GM23338 (cell line): ENCODE measurements at places on chromosomes 13 and 19. TPM values are rescaled to one million over a fixed set of nuclear protein-coding genes. Genes with fewer than 3 reads are reported as not detected.
A peak's percentile ranks its signal among the peaks of the same experiment; 100 is the strongest.

Gene ZNF497
- total RNA-seq, result 1.0 and 2.0 TPM in 2 replicates

Gene LYL1
- 0.47 and 2.2 TPM in 2 replicates for total RNA-seq

Gene MYBPC2
- 3.8 and 4.2 TPM in 2 replicates for total RNA-seq

- H3K4me1 ChIP-seq, result no peaks in the 10 kb centered on the region
- no peak overlapping the region for H3K27ac ChIP-seq
- no peaks in the 10 kb centered on the region for H3K36me3 ChIP-seq
- no peak for DNase-seq
- no peaks in the 10 kb centered on the region for H3K27me3 ChIP-seq
Measured at GRCh38 chr13:67574320-67575233, 344.4 kb upstream of the PCDH9 start.

DNA sequence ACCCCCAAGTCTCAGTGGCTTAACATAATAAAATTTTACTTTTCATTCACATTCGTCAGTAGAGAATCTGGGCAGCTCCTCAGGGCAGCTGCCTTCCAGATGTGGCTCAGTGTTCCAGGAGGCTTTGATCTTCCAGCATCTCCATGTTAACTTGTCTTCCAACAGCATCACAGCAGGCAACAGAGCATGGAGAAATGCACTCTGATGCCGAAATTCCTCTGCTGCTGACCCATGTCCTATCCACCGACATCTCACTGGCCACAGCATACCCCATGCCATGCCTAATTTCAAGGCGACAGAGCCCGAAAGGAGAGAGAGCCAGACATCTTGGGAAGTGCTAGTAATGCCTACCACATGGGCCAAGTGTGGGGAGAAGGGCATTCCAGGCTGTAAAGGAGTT is 64.9 kb upstream of the MEDAG start:
- H3K4me3 ChIP-seq, result no peak overlapping the region
- H3K4me1 ChIP-seq, result no peaks in the 10 kb centered on the region
- H3K27me3 ChIP-seq, result no peaks in the 10 kb centered on the region
- H3K27ac ChIP-seq, result no peak overlapping the region
- DNase-seq, result no peak

DNA sequence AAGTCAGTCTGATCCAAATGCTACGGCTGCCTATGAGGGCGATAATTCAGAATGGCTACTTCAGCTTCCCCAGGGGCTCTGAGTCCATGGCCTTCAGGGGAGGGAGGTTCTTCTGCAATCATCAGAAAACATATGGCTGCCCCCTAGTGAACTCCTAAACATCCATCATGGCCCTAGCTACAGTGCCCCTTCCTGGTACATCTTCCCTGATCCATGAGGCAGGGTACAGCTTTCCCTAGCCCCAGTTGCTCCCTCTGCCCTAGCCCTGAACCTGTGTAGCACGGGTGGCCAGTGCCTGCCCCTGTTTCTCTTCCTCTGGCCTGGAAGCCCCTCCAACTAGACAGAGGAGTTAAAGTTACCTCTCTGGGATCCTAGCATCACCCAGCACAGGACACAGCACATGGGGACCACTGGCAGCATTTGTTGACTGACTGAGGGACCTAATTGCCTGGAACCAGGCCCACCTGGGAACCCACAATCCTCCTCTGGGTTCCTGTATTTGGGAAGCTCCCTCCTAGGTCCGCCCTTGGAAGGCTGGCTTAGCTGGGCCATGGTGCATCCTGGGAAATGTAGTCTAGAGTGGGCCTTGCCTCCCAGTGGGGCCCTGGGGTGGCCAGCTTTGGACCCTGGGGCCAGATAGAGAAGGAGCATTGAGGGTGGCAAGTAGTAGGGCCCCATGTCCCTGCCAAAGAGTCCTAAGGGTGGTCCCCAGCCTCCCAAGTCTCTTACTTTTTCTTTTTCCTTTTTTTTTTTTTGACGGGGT is 17.7 kb upstream of the SEMA6B start:
- H3K4me1 ChIP-seq, result peaks cover 22% of the 10 kb centered on the region
- H3K4me3 ChIP-seq, result no peak overlapping the region
- DNase-seq, result peak; percentile 69
- no peaks in the 10 kb centered on the region for H3K36me3 ChIP-seq
- H3K27ac ChIP-seq, result no peak overlapping the region

GRCh38 chr19:11418549-11419506 is at the start of gene RGL3:
Gene RGL3 (minus strand): TSS chr19:11419314. CDS start chr19:11419278, 36 bp downstream.
- H3K4me3 ChIP-seq, result peak within 1 kb of the TSS; percentile 97
- DNase-seq, result peak; percentile 95
- H3K36me3 ChIP-seq, result no peaks in the 10 kb centered on the region
- H3K4me1 ChIP-seq, result peaks cover 33% of the 10 kb centered on the region
- peak within 1 kb of the TSS; percentile 96 for H3K27ac ChIP-seq
- H3K27me3 ChIP-seq, result peaks cover 33% of the 10 kb centered on the region

GRCh38 chr19:47419789-47420188 is 462 bp upstream of the MEIS3 start:
- peak overlapping the region; percentile 91 for H3K4me3 ChIP-seq
- H3K36me3 ChIP-seq, result no peaks in the 10 kb centered on the region
- DNase-seq, result no peak
- peaks cover 89% of the 10 kb centered on the region for H3K27me3 ChIP-seq
- H3K4me1 ChIP-seq, result peaks cover 43% of the 10 kb centered on the region

DNA sequence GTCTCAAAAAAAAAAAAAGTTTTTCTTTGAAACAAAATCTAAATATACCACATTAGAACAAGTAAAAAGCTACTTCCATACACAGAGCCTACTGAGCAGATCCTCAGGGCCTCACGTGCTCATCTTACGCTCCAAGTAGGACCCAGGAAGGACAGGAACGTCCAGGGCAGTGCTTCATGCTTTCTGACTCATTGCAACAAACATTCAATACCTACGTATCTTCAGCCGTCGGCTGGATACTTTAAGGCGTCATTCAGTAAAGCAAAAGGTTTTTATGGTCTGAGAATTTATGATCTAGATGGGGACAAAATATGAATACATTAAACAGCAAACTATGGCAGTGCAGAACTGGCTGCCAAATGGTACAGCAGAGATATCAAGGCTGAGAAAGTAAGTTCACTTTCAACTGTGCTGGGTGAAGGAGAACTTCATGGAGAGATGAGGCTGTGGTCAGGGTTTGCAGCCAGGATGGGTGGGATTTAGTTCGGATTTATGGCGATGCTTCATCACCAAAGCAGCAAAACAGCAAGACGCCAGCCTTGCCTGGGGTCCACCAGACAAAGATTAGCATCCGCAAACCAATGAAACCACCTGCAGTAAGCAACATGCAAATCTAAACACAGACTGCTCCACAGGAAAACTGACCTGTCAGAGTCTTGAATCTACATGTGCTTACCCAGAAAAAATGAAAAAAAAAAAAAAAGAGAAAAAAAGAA is 20.5 kb downstream of the CARS2 start:
- H3K27me3 ChIP-seq, result no peaks in the 10 kb centered on the region
- no peak overlapping the region for H3K4me3 ChIP-seq
- H3K27ac ChIP-seq, result no peak overlapping the region
- no peak for DNase-seq
- peaks cover 23% of the 10 kb centered on the region; the same call in 1 of the 2 replicates for H3K36me3 ChIP-seq

- no peaks in the 10 kb centered on the region for H3K36me3 ChIP-seq
- no peaks in the 10 kb centered on the region for H3K4me1 ChIP-seq
- DNase-seq, result no peak
- no peak overlapping the region for H3K27ac ChIP-seq
- no peaks in the 10 kb centered on the region for H3K27me3 ChIP-seq
- H3K4me3 ChIP-seq, result no peak overlapping the region
Measured at GRCh38 chr13:43942286-43942685, 62.6 kb downstream of the LACC1 start.

DNA sequence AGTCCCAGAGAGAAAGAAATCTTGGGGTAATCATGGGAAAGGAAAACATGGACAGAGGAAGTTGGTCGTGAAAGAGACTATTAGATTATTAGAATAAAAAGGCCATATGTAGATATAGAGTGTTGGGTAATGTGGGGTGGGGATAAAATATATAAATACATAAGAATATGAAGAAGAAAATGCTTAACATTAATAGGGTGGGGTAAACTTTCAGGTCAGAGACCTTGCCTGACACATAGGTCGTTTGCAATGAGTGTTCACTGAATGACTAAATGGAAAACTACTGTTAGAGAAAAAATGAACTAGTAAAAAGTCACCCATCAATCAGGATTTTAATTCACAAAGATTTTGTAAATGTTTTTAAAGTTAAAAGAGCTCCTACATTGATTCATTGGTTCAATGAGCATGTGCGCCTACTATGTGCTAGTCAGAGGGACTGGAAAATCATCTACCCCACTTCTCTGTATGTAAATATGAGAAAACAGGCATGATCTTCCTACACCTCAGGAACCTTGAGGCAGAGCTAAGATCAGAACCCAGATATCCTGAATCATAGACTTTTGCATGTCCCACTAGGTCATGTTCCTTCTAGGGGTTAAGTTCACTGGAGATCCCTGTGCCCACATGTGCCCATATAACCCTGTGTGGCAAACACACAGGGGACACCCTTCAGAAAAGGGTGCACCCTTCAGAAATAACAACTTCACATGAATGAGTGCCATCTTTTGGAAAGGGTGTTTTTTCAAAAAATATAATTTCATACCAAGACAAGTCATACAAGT is 24.6 kb upstream of the KLF12 start:
- DNase-seq, result no peak
- no peak overlapping the region for H3K27ac ChIP-seq
- H3K4me3 ChIP-seq, result no peak overlapping the region
- H3K4me1 ChIP-seq, result peaks cover 3% of the 10 kb centered on the region; the same call in 1 of the 2 replicates
- no peaks in the 10 kb centered on the region for H3K27me3 ChIP-seq

GRCh38 chr19:51101171-51101865 is 6.9 kb downstream of the CTU1 start:
- H3K4me3 ChIP-seq, result no peak overlapping the region
- H3K27me3 ChIP-seq, result no peaks in the 10 kb centered on the region; the same call in 1 of the 2 replicates
- peaks cover 7% of the 10 kb centered on the region; the same call in 1 of the 2 replicates for H3K4me1 ChIP-seq
- no peak overlapping the region for H3K27ac ChIP-seq

GRCh38 chr19:49690079-49690655 is 749 bp upstream of the CPT1C start:
- no peaks in the 10 kb centered on the region for H3K27me3 ChIP-seq
- peaks cover 5% of the 10 kb centered on the region for H3K36me3 ChIP-seq
- H3K4me3 ChIP-seq, result peak overlapping the region; percentile 97
- H3K27ac ChIP-seq, result peak overlapping the region; percentile 76; the same call in 1 of the 2 replicates

DNA sequence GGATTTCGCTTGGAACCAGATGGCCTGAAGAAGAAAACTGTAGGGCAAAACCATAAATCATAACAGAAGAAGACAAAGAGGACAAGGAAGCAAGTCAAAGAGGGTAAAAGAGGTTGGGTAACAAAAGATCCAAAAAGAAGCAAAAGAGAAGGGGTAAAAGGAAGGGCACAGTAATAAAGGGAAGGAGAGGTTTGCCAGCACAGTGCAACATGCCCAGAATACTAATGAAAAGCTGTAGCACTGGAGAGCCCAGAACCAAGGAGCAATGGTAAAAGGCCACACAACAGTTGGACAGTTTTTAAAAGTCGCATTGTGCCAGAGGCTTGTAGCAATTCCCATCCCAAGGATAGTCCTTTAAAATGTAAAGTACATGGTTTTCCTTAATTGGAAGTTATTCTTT is 506.6 kb downstream of the PCDH9 start:
- DNase-seq, result no peak
- H3K36me3 ChIP-seq, result no peaks in the 10 kb centered on the region
- no peak overlapping the region for H3K27ac ChIP-seq
- H3K27me3 ChIP-seq, result no peaks in the 10 kb centered on the region

DNA sequence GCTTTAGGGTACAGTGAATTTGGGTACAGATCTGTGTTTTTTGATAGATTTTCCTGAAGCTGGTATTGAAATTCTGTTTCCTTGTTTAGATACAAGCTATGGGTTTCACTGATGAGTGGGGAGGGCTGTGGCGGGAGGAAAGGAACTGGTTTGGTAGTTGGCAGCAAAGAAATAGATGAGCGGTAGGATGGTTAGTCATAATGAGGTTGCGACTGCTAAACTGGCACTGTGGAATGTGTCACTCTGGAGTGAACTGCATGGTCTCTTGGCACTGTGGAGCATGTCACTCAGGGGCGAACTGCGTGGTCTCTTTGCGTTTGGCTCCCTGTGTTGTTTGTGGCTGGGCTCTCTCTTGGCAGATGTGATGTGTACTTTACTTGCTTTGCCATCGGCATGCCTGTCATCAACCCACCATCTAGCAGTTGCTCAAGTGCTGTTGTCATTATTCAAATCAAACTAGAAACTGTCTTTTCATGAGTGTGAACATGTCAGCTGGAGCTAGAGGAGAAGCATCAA is 82.1 kb downstream of the ATP8A2 start:
- H3K27me3 ChIP-seq, result no peaks in the 10 kb centered on the region
- H3K36me3 ChIP-seq, result no peaks in the 10 kb centered on the region
- no peaks in the 10 kb centered on the region for H3K4me1 ChIP-seq
- no peak overlapping the region for H3K4me3 ChIP-seq
- no peak overlapping the region for H3K27ac ChIP-seq

GRCh38 chr19:11194656-11195558 is 2.4 kb downstream of the KANK2 start:
- no peak overlapping the region for H3K27ac ChIP-seq
- H3K4me1 ChIP-seq, result peaks cover 8% of the 10 kb centered on the region; the same call in 1 of the 2 replicates
- no peaks in the 10 kb centered on the region for H3K27me3 ChIP-seq
- no peak for DNase-seq
- no peaks in the 10 kb centered on the region; the same call in 1 of the 2 replicates for H3K36me3 ChIP-seq

DNA sequence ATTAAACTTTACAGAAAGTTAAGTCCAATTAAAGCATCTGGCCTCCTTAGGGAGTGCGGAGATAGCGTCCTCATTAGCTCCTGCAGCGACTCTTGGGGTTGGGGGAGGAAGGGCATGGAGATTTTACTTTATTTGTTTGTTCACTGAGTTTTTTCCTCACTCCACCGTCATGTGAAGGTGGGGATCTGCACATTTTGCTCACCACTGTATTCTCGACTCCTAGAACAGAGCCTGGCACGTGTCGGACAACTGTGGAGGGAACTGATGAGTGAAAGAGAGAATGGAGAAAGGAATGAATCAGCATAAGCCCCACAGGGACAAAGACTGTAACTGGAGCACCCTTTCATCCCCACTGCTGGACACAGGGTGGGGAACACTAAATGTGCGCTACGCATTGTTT is 205.1 kb upstream of the TSHZ3 start:
- no peaks in the 10 kb centered on the region; the same call in 1 of the 2 replicates for H3K4me1 ChIP-seq
- no peaks in the 10 kb centered on the region for H3K27me3 ChIP-seq
- H3K27ac ChIP-seq, result no peak overlapping the region
- no peak for DNase-seq
- H3K4me3 ChIP-seq, result no peak overlapping the region

DNA sequence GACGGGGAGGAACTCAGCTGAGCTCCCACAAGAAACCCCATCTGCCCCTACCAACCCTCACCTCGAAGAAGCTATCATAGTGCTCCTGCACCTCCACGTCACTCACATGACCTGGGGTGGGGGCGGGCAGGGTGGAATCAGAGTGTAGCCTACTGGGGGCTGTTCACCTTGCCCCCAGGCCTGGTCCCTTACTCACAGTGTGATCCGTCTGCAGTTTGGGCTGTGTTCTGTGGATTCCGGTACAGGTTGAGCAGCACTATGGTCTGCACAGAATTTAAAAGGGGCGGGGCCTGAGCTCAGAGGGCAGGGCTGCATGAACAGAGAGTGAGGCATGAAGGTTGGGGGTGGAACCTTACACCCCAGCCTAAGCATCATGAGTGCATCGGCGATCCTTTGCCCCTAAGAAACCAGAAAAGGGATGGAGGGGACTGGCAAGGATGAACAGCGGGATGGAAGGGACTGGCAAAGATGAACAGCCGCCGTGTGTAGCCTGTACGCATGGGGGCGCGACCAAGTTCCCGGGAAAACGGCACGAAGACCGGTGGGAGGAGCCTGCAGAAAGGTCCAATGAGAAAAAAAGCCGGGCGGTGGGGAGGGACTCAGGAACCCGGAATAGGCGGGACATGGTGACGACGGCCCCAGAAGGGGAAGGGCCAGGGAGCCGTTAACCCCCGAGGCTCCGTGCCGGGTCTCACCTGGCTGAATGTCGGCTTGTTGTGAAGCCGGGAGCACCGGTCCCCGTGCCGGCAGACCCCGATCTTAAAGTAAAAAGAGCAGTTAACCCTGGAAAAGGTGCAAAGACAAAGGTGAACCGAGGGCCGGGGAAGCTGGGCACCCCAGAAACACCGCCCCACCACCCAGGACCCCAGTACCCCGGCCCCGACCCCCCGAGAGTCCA is 539 bp downstream of the U2AF1L4 start:
- peak overlapping the region; percentile 76 for H3K4me3 ChIP-seq
- peak overlapping the region; percentile 94 for H3K27ac ChIP-seq
